ENCODE measurements at places on chromosomes 4 and X.

GRCh38 chrX:109619771-109620170 is 5.2 kb downstream of the KCNE5 start:
- DNase-seq, result no peak

DNA sequence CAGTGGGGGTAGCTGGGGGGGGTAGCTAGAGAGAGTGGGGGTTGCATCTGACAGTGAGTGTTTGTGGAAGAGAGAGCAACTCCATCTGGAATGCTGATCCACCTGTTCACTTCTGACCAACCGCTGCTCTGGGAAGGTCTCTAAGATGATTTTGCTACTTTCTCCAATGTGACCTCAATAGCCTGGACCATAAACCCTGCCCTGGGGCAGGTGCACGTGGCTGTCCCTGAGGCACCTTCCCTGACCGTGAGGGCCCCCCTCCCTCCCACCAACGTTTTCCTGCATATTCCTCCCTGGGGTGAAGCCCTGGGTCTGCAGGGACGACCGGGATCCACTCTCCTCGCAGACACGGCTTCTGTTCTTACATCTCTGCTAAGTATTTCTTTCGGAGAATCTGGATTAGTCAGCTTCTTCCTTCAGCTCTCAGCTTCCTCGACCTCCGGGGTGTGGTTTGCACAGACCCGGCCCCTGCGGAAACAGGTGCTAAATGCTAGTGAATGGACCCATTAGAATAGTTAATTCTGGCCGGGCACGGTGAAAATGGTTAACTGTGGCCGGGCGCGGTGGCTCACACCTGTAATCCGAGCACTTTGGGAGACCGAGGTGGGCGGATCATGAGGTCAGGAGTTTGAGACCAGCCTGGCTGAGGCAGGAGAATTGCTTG is 21.4 kb upstream of the PLCXD1 start:
- no peak for DNase-seq

DNA sequence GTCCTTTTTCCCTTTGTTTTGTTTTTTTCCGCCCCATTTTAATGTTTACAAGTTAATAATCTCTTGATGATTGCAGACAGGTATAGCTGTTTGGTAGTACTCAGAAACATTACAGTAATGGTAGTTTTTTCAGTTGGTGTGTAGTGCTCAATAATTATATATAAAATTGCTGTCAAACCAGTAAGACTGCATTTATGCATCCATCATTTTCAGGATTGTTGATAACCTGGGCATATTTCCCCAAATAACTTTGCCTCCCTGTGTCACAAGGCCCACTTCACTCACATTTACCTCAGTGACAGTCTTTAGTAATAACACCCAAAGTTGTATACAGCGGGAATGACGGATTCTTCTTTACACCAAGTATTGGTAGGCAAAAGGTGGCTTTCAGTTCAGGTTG is 16.1 kb downstream of the ARFIP1 start:
- no peak for DNase-seq

GRCh38 chrX:106999002-106999975 is 723 bp downstream of the MORC4 start:
- DNase-seq, result peak; percentile 45

DNA sequence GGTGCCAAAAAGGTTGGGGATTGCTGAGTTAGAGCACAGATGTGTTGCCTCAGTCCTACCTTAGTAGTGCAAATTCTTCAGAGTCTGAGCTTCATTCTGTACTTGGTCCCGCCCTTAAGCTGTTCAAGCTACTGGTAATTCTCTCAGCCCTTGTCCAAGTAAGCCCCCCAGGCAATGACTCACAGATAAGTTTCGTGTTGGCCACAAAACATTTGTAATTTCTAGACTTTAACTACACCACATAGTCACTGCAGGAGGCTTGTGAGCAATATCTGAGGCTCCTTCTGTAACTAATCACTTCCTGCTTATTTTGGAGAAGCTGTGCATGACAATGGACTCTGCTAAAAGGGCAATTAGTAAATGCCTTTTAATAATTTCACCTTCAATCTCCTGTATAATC is 1420.5 kb downstream of the PCDH7 start:
- no peak for DNase-seq

- no peak for DNase-seq
Observed at GRCh38 chr4:119204916-119205315, 7.6 kb upstream of the USP53 start.

DNA sequence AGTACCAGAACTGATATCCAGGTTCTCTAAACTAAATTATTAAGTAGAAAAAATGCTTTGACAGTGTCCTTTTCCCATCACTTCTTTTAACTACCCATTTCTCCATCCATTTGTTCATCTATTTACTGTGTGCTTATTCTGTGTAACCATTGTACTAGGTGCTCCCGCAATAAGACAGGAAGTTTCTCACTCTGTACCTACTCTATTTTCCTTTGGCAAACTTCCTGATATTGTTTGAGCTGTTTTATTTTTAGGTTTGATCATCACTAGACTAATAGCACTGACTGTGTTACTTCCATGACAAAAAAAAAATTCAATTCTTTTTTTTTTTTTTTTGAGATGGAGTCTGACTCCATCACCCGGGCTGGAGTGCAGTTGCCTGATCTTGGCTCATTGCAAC is 102.5 kb upstream of the CASK start:
- no peak for DNase-seq

DNA sequence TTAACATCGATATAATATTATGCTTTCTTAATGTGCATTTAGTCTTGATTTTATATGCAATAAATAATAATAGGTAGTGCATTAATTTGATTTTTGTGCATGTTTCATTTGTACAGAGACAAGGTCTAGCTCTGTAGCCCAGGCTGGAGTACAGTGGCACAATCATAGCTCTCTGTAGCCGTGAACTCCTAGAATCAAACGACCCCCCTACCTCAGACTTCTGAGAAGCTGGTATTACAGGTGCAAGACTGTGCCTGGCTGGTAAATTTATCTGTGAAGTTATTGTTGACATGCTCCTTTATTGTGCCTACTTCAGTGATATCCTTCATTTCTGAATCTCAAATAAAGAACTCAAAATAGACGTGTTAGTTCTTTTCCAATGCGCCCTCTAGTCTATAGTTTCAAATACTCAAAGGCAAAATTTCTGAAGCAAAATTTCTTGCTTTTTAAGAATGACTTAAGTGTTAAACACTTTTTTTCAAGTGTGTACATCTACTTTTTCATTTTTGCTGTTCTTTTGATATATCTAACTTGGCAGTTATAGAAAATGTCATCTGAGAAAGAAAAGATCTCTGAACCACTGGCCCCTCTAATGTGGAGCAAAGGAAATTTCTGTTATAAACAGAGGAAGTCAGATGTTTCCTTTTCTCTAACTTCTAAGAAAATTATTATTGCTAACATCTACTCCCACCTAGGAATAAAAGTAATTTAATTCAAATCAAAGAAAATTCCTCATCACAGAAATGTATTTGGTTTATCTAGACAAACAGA is 28.3 kb upstream of the GUCY1A1 start:
- DNase-seq, result no peak

- no peak for DNase-seq
Observed at GRCh38 chr4:76544725-76545124, 109.7 kb downstream of the SHROOM3 start.

DNA sequence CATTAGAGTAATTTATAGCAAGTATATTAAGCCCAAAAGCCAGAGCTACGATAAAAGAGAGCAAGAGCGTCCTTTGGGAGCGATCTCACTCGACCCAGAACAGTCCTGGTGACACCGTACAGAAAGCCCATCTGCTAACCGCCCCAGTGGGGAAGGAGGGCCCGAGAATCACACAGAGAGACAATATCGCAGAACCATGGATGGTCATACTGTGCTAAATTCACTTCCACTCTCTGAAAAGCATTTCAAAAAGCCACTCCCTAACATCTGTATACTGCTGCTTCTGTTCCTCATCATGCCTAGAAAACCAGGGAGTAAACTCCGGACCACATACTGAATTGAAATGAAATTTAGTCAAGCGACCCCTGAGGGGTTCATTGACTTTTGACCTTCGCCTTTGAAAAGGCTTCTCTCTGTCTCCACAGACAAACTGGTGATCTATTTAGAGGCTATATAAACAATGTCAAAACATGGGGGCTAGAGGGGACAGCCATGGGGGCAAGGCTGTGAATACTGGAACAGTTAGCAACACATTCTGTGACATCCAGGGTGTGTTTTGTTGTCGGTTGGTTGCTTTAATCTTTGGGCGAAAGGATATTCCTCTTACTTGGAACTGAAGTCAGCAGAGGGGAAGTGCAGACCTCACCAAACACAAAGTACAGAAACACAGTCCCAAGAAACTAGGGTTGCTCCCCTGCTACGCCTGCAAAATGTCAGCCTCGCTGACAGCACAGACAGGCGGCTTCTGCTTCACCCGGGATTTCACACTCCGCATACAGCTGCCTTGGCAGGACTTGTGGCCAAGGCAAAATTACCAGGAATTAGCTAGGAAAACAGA is 129.0 kb upstream of the RASGEF1B start:
- no peak for DNase-seq

DNA sequence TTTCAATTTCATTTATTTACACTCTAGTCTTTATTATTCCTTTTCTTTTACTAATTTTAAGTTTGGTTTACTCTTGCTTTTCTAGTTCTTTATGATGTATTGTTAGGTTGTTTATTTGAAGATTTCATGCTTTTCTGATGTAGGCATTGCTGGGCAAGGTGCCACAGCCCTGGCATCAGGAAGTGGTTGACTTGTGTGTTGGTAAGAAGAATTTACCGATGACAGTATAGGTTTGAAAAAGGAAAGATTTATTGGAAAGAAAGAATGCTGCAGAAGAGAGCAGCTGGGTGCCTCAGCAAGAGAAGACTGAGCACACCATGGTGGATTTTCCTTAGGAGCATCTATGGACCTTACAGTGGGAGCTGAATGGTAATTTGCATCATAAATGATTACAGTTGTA is 153.2 kb downstream of the KLF8 start:
- peak; percentile 36 for DNase-seq

GRCh38 chr4:4590546-4590945 is 48.7 kb upstream of the STX18 start:
- no peak for DNase-seq

- DNase-seq, result no peak
Observed at GRCh38 chr4:1172971-1173757, 781 bp upstream of the SPON2 start.

DNA sequence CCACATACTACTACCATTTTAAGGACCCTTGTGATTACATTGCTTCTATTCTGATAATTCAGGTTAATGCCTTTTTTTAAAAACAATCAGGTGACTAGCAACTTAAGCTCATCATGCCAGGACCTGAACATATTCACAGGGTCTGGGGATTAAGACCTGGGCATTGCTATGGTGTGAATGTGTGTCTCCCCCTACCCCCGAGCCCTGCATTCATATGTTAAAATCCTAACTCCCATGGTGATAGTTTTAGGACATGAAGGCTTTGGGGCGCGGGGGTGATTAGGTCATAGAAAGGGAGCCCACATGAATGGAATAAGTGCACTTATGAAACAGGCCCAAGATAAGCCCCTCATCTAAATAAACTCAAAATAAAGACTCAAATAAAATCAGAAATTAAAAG is 734.4 kb upstream of the PABPC4L start:
- DNase-seq, result no peak

GRCh38 chr4:131547506-131547981 is 1601.5 kb upstream of the PCDH10 start:
- DNase-seq, result no peak

DNA sequence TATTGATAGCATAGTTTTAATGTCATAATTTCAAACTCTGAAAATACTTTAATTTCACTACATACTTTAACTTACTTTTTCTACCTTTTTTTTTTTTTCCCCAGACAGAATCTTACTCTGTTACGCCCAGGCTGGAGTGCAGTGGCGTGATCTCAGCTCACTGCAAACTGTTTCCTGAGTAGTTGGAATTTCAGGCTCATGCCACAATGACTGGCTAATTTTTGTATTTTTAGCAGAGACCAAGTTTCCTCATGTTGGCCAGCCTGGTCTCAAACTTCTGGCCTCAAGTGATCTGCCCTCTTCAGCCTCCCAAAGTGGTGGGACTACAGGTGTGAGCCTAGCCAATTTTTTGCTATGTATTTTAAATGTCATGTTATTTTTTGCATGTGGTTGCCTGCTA is 741.6 kb downstream of the TRAM1L1 start:
- DNase-seq, result no peak

DNA sequence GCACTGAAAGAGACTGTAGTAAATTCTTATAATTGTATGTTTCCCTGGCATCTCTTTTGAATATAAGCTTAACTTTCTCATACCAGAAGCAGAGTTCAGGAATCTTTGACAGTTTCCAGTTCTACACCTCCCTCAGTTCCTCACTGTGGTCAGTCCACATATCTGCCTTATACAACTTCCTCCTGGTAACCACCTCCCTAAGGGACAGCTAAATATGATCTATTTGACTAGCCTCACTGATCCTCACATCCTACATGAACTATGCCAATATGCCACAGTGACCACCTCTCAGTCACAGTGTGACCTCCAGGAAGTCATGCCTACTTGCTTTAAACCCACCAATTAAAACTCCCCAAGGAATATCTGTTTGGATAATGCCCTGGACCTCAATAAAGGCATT is 51.6 kb upstream of the HDAC8 start:
- DNase-seq, result no peak

DNA sequence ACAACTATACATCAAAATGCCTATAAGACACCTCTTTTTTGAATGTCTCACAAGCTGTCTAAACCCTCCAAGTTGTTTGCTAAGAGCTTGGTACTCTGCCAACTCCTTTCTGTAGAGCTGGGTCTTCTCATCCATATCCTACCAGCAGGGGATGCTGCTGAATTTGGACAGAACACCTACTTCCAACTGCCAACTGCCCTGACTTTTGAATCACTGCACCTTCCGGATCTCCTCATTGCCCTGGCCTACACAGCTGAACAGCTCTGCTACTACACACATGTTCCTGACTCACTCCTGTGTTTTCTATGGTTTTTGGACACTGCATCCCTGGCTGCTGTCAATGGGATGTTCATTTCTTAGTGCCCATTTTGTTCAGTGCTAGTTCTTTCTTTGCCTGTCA is 18.7 kb downstream of the FAM184B start:
- DNase-seq, result no peak

DNA sequence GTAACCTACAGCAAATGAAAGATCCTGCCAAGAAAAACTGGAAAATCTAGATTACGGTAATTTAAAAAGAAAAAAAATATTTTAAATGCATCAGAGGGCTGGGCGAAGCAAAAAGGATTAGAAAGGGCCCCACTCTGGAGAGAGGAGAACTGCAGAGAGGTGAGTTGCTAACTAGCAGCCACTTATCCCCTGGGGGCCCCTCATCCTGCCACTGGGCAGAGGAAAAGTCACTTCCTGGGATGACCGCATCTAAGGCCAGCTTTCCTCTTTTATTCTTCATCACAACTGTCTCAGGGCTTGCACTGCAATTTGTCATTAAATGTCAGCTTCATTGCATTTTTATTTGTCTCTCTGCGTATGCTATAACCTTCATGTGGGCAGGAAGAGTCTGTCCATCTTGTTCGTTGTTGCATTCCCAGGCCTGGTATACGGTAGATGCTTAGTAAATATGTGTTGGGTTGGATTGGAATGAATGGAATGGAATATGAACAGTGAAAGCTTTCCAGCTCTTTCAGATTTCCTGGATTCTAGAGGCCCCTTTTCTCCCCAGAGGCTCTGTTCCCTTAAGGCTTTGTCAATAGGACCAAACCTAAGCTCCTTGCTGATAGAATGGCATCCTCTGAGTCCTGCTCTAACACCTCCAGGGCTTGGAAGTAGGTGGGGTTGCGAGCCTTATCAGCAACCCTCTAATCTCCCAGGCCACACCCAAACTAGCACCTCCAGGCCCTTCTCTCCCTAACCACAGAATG is 58.9 kb downstream of the TLR10 start:
- DNase-seq, result no peak

- DNase-seq, result no peak
Observed at GRCh38 chrX:9356846-9357245, 108.0 kb upstream of the TBL1X start.
